Activated T-cell treated with anti-CD3 and anti-CD28 coated beads, Interleukin-2, amount 50 U/mL, for 4 hours (primary cell): ENCODE measurements at places on chromosomes 2 and 18.

GRCh38 chr2:101882769-101883307 is 108.9 kb upstream of the IL1R2 start:
- DNase-seq: no peak

DNA sequence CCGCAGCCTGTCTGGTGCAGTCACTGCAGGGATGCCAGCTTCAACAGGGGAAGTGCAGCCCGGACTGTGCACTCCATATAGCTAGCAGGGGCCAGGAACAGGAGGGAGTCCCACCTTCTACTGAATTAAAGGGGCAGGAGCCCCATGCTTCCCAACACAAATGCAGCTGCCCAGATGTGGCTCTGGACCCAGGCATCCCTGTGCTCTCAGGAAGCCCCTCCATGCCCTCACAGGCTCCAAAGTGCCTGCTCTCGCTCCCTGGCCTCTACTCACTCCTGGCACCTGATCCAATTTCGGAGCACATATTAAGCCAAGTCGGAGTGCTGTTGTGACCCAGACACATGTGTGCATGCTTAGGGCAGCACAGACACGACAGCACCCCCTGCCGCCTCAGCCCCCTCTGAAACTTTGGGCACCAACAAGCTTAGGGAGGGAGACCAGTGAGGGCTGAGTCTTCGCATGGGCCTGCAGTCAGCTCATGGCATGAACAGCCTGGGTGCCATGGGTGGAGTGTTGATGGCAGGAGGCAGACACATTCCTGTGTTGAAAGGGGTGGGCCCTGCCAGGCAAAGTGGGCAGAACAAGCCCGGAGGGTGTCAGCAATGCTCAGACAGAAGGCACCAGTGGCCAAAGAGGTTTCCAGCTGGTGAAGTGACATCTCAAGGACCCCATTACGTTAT is 83.5 kb downstream of the ZNF804A start:
- no peak for DNase-seq

GRCh38 chr2:11022591-11023273 is 111.0 kb downstream of the KCNF1 start:
- DNase-seq: no peak

GRCh38 chr2:88442473-88442872 is 10.0 kb downstream of the FOXI3 start:
- DNase-seq: no peak

- no peak for DNase-seq
Observed at GRCh38 chr2:47051562-47051961, 103.5 kb downstream of the STPG4 start.

- no peak for DNase-seq
Observed at GRCh38 chr2:112666761-112667122, 21.0 kb downstream of the SLC20A1 start.

DNA sequence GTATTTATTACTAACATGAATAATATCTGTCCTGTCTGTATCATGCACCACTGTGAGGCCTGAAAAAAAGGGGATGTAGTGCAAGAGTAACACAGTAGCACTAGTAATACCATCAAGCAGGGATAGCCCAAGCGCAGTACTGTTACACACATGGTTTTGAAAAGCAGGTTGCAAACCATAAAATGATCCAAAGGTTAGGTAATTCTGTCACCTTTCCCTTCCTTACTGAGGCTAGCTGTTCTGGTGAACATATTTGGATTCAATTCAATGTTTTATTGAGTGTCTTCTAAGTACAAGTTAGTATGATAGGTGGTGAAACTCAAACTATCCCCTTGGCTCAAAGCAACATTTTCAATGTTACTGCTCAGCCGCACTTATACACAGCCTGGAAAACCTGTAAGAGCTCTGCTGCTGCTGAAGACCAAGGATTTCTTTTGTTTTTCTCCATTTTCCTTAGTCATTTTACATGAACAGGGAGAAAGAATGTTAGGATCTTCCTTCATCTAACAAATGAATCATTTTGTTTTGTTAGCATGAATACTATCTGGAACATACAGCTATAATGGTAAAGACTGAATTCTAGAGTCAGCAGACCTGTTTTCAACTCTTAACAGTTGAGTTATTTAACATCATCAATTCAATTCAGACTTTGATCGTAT is 102.5 kb upstream of the ITPRID2 start:
- DNase-seq: no peak

GRCh38 chr2:190355968-190356644 is 12.7 kb downstream of the INPP1 start:
- DNase-seq: no peak

- DNase-seq: no peak
Observed at GRCh38 chr2:164438490-164439205, 182.6 kb downstream of the GRB14 start.

GRCh38 chr2:197386242-197386641 is 48.6 kb downstream of the SF3B1 start:
- DNase-seq: no peak

- DNase-seq: no peak
Observed at GRCh38 chr18:70931942-70932814, 643.3 kb downstream of the SOCS6 start.

DNA sequence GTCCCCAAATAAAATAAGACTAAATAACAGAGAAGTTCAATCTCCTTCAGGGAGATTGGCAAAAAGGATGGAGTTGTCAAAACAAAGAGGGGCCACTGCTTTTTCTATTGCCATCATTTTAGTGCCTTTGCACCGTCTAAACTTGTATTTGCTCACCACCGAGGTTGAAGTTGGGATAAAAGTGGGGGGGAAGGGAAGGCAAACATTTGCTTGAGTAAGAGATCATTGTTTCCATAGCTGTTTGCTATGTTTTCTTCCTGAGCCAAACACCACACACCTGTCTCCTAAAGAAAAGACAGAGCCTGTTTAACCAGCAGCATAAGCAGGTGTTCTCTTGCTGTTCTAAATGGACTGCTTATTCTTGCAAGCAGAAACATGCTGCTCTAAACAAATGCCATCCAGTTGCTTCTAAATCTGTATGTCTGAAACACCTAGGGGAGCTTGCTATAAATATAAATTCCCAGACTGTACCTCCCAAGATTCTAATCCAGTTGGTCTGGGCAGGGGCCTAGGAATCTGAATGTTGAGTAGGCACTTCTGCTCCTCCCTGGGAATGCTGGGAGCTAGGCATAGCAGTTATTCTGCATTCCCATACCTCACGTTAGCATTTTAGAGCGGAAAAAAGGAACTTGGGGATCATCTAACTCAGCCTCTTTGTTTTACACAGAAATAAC is 179.4 kb upstream of the ARL4C start:
- DNase-seq: no peak

DNA sequence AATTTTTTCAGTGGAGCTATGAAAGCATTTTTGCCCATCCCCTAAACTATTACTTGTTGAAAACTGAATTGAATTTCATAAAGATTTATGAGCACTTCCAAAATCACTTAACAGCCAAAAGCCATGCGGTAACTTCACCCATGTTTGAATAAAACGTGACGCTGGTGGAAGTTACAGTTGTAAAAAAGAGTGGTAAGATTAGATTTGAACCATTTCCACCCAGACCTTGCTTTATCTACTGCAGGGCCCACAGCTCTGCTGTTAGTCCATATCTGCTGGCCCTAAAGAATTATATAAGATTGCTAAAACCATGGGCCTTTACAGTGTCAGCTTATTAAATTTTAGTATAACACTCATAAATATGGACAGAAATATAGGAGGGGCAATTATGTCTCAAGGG is 15.5 kb upstream of the ITGA4 start:
- DNase-seq: no peak

- no peak for DNase-seq
Observed at GRCh38 chr2:240383871-240384700, 51.4 kb upstream of the GPC1 start.

- no peak for DNase-seq
Observed at GRCh38 chr2:62826953-62827675, 121.6 kb downstream of the EHBP1 start.

DNA sequence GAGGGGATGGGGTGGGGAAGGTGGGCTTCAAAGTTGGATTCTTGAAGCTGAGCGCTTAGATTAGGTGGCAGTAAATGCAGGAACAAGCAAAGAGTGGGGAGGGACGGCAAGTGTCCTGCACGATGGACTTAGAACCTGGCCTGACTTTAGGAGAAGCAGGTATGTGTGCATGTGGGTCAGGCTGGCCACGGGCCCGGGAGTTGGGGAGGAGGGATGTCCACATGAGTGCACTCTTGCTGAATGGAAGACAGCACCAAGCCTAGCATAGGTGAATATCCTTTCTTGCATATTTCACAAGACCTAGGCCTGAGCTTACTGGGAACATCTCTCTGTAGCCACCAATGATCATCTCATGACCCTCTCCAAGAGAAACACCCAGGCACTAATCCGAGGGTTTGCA is 96.1 kb downstream of the DDX1 start:
- DNase-seq: no peak

GRCh38 chr2:101474731-101475384 is at the start of gene RFX8:
Gene RFX8, minus strand, starts transcription at chr2:101475112. Its CDS starts 8,264 bp downstream, at chr2:101466848.
- DNase-seq: peak; percentile 33

DNA sequence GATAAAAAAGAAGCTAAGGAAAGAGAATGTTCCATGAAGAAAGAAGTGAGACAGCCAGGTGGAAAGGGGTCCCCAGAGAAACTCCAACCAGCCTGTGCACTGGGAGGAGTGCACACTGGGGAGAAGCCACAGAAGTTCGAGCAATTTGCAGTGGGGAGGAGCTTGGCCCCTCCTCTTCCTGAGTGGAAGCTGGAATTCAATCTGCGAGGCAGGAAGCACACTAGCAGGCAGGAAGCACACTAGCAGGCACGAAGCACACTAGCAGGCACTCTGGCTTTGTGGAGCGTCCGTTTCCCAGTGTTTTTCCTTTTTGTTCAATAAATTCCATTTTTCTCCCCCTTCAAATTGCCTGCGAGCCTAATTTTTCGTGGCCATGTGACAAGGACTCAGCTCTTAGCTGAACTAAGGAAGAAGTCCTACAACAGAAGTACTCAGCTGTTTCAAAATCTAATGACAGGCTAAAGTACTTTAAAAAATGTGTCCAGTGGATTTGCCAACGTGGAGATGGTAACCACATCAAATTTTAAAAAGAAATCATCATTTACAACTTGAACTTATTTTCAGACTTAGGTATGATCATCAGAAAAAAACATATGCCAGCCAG is 21.4 kb upstream of the SPIRE1 start:
- no peak for DNase-seq

DNA sequence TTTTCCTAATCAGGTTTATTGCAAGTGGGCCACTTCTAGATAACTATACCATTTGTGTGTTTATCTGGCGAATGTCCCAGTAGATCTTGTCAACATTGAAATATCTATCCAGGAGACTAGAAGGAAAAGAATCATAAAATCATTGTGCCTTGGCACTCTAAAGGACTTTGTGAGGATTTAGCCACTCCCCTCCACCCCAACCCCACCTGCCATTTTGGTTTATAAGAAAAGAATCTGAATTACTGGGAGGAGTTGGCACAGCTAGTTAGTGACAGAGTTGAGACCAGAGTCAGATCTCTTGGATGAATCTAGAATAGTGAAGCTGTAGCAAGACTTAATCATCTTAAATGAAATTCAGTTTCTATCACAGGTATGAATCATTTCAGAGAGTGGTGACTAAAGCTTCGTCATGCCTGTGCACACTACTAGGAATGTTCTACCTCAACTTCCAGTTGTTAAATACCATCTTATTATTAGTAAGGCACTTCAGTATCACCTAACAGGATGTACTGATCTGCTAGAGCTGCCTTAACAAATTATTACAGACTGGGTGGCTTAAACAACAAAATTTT is 212.7 kb upstream of the SLC14A2 start:
- no peak for DNase-seq

GRCh38 chr2:97911206-97911921 is 84.4 kb downstream of the TMEM131 start:
- DNase-seq: no peak

GRCh38 chr18:69518989-69519388 is 118.3 kb downstream of the DOK6 start:
- no peak for DNase-seq

GRCh38 chr2:5699963-5700362 is 7.8 kb downstream of the SOX11 start:
- DNase-seq: no peak

DNA sequence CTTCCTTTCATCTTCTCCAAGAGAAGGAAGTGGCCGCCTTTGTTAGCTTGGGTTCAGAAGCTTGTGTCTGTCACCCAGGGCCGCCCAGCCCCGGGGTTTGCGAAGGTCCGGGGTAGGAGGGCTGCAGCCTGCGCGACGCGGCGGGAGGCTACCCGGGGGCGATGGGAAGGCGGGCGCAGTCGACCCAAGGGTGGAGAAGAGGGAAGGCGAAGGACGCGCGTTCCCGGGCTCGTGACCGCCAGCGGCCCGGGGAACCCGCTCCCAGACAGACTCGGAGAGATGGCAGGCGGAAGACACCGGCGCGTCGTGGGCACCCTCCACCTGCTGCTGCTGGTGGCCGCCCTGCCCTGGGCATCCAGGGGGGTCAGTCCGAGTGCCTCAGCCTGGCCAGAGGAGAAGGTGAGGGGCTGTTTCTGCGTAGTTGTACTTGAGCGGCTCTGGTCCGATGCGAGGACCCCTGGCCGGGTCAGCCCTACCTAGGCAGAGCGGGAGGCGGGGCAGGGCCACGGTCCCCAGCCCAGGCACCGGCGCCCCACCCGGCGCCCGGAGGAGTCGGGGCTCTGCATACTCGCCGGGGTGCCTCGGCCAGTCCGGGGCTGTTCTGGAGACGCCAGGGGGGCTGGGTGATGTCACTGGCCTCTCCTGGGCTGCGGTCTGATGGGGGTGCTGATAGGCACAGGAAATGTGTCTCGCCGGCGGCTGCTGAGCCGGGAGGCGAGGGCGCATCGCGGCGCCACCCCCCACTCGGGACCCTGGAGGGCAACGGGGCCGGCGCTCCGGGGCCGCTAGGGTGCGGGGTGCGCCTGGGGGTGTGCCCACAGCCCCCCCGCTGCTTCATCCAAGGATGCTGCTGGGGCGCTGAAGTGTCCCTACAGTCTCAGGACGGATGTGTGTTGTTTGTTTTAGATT is at the start of gene QPCT:
Gene QPCT (plus strand): TSS at position 178 of the 909 bp plus-strand sequence. CDS start 102 bp downstream, at position 280.
- peak; percentile 70 for DNase-seq

- DNase-seq: no peak
Observed at GRCh38 chr2:66762761-66763160, 327.8 kb downstream of the MEIS1 start.

- DNase-seq: no peak
Observed at GRCh38 chr2:232350804-232351685, 27.5 kb upstream of the ALPP start.

DNA sequence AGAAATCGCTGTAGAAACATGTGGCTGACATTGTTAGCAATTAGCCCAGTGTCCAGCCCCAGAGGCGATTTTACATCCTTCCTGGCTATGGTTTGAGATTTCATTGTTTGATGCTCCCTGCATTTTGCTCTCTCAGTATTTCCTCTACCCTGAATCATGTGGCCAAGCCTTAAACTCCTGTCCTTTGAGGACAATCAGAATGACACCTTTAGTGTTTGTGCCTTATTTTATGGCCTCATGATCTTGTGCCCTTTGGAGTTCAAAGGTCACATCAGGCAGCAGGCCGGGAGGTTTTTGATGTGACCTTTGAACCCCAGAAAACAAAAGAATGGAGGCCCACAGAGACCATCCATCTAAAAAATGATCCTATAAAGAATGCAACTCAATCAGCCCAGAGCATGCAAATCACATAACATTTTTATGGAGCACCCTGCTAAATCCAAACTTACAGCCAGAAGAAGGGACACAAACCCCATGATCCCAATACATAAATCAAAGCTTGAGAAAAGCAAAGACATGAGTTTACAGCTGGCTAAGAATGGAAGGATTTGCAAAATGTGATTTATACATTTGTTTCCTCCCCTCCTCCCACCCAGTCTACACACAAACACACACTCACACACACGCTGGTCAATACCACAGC is 52.5 kb downstream of the FECH start:
- DNase-seq: no peak

GRCh38 chr2:96591054-96591453 is 47.1 kb downstream of the KANSL3 start:
- no peak for DNase-seq

GRCh38 chr2:191486584-191487320 is 191.2 kb upstream of the NABP1 start:
- DNase-seq: no peak
